ENCODE measurements at places on chromosomes 6 and 20. TPM values are rescaled to one million over a fixed set of nuclear protein-coding genes. Genes with fewer than 3 reads are reported as not detected.

Gene BIRC7
- not detected for total RNA-seq

Gene MCM8
- 3.9 TPM for total RNA-seq

Gene PKIB
- 5.9 TPM for total RNA-seq

Gene KHDC1L
- not detected for total RNA-seq

Gene RBPJL
- total RNA-seq = not detected

Gene TP53TG5
- total RNA-seq = not detected

Gene KIAA0408
- 1.5 TPM for total RNA-seq

Gene ZNFX1
- total RNA-seq = 44.2 TPM

Gene IMPG1
- not detected for total RNA-seq

Gene TPD52L2
- 187 TPM for total RNA-seq

Gene SPATS1
- total RNA-seq = not detected

Gene CST7
- total RNA-seq = not detected

Gene BMP5
- total RNA-seq = not detected

Data from smooth muscle cell of the umbilical artery (primary cell).